ENCODE measurements at places on chromosomes 6 and 20.

GRCh38 chr6:7998103-7998725 is 66.0 kb downstream of the BLOC1S5 start:
- no peak for DNase-seq

- no peak for DNase-seq
Observed at GRCh38 chr6:90471263-90471662, 115.6 kb downstream of the MAP3K7 start.

GRCh38 chr6:34523441-34524206 is 32.5 kb downstream of the SPDEF start:
- no peak for DNase-seq

DNA sequence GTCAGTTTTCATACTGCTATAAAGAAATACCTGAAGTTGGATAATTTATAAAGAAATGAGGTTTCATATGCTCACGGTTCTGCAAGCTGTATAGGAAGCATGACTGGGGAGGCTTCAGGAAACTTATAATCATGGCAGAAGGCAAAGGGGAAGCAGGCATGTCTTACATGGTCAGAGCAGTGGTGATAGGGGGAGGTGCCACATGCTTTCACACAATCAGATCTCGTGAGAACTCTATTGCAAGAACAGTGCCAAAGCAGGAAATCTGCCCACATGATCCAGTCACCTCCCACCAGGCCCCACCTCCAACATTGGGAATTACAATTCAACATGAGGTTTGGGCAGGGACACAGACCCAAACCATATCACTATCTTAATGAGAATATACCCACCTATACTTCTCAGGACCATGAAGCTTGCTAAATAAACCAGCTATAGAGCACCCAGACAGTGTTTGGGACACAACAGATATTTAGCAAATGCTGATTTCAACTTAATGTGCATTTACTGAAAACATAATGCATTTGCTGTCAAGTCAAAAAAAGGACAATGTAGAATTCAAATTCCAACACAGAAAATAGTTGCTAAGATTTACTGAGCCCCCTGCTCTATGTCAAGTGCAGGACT is 63.8 kb downstream of the TNFRSF21 start:
- DNase-seq = no peak

DNA sequence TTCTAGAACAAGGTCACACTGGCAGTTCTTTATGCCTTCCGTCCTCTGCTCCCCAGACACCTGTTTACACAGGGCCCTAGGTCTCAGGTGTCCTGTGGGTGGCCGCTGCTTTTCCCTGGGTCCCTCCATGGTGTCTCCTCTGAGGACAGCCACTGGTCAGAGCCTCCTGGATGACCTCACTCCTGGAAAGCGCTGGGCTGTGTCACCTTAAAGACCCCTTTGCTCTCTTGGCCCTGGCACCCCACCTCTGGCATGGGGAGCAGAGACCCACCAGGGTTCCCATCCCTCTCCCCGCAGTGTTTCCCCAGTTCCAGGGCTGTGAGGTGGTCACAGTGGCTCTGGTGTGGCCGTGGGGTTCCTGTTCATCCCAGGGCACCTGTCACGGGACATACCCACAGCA is 33.9 kb downstream of the NTSR1 start:
- DNase-seq = no peak

DNA sequence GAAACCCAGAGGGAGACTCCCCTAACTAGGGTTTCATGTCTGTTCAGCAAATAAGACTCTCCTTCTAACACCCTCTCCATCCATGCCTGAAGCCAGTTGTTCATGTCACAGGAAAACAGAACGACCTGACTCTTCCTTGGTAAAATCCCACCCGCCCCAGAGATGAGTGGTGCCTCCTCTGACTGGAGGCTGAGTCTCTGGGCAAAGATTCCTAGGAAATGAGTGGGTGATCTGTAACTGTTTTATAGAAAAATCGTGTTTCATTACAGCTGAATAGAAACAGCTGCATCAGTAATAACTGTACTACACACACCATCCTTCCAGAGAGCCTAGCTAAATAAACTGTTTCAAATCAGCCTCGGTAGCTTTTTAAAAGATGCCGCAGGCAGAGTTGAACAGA is 37.4 kb upstream of the MRPS10 start:
- DNase-seq = no peak

DNA sequence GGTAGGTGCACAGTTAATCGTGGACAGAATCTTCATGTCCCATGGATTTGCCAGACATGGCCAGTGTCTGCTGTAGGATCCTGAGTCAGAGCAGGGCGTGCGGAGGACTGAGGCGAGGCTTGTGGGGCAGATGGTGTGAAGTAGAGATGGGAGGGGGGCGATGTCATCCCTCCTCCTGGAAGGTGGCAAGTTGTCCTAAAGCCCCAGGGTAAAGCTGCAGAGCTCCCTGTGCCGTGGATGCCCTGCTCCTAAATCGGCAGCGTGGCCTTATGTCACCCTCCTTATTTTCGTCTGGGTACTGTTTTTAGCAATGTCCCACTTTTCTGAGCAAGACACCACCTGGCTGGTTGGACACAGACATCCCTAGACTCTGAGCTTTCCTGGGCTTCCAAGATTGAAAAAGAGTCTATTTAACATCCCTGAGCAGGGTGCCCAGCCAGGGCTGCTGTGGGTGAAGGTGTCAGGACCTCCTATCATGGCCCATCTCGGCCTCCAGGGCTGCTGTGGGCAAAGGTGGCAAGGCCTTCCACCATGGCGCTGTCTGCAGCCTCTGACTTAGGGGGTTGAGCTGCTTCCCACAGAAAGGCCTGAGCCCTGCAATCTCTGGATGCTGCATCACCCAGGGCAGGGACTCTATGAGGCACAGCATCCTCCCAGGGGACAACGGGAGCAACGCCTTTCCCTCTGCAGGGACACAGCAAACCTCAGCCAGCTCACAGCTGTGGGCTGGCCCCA is 145.4 kb downstream of the TTLL2 start:
- no peak for DNase-seq

DNA sequence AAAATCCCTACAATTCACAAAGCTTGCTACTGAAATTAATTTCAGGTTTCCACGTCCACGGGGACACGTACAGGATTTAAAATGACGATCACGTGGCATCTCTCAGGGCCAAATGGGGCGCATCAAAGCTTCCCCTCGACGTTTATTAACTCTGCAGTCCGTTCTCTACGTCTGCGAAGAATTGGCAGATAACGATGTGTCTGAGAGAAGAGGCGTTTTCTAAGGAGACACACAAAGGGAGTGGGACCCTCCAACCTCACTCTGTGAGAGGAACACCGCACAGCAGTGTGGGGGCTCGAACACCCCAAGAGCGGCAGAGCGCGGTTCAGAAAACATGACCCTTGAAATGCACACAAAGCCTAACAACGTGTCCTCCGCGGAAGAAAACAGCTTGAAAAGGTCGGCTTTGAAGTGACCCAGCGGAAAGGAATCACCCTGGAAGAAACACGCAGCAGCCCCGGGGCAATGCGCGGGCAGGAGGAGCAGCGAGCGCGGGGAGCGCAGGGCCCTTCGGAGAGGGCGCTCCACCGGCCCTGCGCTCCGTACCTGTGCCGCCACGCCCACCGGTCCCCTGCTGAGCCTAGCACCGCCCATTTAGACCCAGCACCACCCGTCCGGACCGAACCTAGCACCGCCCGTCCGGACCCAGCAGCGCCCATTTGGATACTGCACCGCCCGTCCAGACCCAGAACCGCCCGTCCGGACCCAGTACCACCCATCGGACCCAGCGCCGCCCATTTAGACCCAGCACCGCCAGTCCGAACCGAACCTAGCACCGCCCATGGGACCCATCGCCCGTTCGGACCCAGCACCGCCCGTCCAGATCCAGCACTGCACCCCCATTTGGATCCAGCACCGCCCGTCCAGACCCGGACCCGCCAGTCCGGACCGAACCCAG is 1.1 kb upstream of the AFDN start:
- no peak for DNase-seq

DNA sequence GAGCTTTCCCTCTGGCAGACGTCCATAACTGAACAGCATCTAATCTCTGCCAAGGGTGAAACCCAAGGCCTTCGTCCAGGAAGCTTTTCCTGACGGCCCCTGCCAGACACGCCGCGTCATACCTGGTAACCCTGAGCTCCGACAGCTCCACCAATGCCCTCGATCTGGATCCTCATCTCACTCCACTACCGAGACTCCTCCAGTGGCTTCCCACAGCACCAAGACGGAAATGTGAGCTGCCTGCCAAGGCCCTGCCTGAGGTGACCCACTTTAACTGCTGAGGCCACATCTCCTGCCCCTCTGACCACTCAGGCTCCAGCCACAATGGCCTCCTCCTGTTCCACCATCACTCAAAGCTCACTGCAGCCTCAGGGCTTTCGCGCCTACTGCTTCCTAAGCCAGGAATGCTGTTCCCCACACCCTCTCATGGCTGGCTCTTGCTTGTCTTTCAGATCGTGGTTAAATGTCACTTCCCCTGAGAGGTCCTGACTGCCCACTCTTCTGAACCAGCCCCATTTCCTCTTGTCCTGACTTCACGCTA is 143.2 kb downstream of the PREX1 start:
- no peak for DNase-seq

DNA sequence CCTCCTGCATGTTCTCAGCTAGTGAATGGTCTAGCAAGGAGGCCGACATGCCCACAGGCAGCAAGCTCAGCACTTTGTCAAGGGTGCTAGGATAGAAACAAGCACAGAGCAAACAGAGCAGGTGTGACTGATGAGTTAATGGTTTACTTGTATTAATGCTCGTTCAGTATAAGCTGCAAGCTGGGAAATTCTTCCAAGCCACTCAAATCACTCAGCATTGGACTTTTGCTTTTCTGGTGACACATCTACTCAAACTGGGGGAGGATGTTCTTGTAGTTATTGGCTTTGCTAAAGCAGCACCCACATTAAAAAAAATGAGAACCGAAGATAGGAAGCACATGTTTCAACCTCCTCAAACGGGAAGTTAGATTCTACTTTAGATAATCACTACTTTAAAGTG is 43.1 kb upstream of the NEDD9 start:
- no peak for DNase-seq

- DNase-seq = peak; percentile 78
Observed at GRCh38 chr20:54199721-54200176, 8.1 kb upstream of the PFDN4 start.

DNA sequence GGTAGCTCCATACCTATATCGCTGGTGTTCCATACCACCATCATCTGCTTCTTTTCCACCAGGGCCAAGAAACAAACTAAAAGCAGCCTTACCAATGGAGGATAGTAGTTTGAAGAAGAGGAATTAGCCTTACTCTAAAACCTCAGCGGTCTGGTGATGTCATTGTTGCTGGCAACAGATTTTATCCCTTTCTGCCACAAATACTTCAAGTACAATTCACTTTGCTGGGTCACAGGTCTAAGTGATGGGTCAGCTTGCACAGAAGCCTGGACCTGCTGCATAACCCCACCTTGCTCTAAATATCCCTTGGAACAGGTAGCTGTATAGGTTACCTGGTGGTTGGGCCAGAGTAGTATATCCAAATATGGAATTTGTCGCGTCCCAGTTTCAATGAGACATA is 53.2 kb upstream of the THEMIS start:
- DNase-seq = no peak

GRCh38 chr6:144989319-144990107 is 704.4 kb downstream of the UTRN start:
- no peak for DNase-seq

GRCh38 chr6:111837007-111837406 is 36.2 kb downstream of the FYN start:
- DNase-seq = no peak

DNA sequence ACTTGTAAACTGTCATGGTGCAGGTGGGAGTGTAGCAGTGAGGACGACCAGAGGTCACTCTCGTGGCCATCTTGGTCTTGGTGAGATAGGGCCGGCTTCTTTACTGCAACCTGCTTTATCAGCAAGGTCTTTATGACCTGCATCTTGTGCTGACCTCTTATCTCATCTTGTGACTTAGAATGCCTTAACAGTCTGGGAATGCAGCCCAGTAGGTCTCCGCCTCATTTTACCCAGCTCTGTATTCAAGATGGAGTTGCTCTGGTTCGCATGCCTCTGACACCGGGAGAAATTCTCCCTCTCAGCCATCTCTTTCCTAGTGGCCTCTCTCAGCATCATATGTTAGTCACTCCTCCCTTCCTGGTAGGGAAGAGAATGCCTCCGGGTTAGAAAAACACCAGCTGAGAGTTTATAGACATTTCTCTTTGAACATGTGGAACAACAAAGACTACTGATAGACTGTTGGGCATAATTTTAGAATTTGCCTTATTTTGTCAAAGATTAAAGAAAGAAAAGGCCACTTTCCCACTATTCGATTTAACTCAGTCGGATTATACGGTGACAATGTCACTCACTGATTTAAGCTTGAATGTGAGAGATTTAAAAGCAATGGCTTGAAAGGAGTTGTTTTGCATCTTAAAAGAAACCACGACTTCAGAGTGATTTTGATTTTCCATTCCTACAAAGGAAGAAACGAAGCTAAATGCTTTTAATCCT is 67.9 kb upstream of the SNX9 start:
- no peak for DNase-seq

DNA sequence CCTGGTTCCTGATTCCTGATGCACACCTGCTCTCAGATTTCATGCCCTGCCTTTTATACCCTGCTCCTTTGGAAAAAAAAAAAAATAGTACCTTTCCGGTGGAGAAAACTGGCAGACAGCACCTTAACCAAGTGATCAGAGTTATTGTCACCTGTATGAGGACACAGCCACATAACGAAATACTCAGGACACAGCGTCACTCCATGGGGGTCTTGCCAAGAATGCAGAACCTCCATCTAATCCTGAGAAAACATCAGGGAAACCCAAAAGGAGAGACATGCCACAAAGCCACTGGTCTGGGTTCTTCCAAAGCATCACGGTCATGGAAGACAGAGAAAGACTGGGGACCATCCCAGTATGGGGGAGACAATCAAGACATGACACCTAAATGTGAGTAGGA is 29.1 kb downstream of the BFSP1 start:
- no peak for DNase-seq

Measured in RKO (cell line).